ENCODE measurements at places on chromosomes 2 and 18. TPM values are rescaled to one million over a fixed set of nuclear protein-coding genes. Genes with fewer than 3 reads are reported as not detected.

CHRNG gene
- polyA plus RNA-seq = not detected

WDR7 gene
- 21.8 TPM for polyA plus RNA-seq

CABLES1 gene
- not detected for polyA plus RNA-seq

LOXHD1 gene
- not detected for polyA plus RNA-seq

BUB1 gene
- polyA plus RNA-seq = 1.3 TPM

PRSS56 gene
- polyA plus RNA-seq = not detected

MLPH gene
- not detected for polyA plus RNA-seq
